ENCODE measurements at places on chromosomes 4 and X.

DNA sequence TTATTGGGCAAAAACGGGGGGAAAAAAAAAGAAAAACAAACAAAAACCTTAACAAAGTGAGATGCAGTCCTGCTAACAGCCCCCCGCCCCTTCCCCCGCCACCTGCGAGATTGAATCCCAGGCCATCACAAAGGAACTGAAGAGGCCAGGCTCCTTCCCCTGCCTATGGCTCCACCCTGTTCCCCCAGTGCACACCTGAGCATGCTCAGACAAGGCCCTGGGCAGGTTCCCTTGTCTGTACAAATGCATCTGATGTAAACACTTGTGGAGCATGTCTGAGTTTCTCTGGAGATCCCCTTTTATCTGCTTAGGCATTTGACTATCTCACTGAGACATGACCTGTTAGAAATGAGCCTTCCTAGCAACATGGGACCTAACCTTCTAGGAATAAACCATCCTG, 983.7 kb upstream of the PABPC4L start:
- DNase-seq: no peak

DNA sequence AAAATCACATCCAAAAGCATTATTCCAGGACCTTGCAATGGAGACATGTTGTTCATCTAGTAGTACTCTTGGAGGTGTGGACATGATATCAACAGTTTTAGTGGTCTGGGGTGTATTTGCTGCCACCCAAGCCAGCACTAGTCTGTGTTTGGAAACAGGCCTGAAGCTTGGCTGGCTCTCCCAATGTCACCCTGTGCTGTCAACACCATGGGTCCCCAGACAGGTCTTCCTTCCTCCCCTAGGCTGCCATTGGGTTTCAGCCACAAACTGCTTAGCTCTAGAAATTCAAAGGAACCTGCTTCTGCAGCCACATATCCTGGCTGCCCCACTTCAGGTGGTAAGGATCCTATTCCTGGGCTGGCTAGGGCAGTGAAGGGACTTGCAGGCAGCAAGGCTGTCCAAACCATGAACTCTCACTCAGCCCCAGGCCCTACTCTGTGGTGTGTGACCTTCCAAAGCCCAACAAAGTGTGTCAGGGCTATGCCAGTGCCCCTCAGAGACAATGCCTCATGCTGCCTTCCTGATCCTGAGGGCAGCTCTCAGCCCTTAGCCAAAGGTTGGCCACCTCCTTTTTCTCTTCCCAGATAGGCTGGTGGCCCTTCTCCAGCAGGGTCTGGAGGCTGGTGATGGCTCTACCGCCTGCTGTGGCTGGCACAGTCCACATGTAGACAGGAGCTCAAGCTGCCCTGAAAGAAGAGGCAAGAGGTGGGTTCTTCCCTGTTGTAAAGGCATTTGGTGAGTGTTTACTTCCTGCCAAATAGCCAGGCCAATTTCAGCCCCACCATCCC, 18.3 kb downstream of the AMER1 start:
- no peak for DNase-seq

DNA sequence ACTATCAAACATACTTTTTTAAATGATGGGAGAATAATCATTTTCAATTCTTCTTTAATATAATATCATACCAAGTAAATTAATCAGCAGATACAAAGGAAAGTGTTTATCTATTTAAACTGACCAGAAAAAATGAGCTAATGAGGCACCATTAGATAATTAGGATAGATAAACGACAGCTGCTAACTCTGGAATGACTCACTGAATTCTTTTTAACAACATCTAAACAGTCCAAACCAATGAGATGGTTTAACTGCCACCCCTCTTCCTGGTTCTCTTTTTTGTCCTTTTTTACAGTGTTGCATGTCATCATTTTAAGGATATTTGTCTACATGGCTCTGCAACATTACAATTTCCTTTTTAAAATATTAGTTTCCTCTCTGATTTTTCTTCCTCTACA, 41.6 kb downstream of the UNC5C start:
- no peak for DNase-seq

DNA sequence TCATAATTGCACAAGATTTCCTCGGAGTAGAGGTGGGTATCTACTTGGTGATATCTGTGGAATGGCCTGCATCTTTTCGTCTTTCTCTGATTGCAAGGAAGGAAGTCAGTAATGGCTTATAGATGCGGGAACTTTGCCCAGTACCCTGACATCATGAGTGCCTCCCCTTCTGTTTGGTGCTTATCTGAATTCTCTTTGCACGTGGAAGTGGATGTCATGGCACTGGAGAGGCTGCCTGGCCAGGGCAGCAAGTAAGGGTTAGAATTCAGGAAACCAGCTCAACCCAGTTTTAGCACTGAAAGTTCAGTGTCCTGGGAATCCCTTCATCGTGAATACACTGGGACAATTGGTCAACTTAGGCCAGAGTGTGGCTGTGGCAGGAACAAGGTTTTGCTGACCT, 83.5 kb upstream of the RAPGEF2 start:
- no peak for DNase-seq

DNA sequence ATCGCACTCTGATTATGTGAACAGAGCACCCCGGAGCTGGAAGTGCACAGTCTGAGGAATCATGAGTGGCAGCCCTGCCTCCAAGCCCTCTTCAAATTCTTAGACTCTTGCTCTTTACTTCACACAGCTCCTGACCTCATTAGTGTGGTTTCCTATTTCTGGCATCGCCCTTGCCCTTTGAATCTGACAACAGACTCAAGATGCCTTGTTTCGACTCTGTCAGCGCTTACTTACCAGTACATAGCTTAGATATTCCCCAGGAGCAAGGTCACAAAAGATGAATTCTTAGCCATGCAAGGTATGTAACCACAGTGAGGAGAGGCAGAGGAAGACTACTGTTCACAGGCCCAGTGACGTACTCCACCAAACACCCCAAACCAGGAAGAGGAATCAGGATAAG, 167.2 kb downstream of the KDR start:
- DNase-seq: no peak
